ENCODE measurements at places on chromosomes 5 and 9.

- DNase-seq = no peak
These were observed 393.1 kb downstream of the TMEM232 start for GRCh38 chr5:110333384-110333783.

DNA sequence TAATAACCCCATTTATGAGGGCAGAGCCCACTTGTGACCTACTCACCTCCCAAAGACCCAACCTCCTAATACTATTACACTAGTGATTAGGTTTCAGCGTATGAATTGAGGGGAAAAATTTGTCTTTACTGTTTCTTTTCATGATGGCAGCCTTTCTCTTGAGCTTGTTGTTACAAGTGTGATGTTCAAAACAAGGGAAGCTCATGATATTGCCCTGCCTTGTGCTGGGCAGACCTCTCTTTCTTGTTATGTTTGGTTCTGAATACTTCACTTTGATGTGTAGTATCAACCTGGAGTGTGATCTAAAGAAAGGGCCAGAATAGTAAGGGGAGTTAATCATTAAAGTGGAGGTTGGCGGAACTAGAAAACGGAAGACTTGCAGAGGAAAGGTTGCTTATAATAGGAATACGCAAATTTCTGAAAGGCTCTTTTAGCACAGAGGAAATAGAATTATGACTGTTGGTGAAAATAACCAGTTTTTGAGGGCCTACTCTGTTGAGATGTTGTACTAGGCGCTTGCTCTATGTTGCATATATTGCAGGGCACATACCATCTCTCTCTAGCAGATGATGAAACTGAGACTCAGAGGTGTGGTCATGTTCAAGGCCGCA, 68.2 kb downstream of the MELK start:
- DNase-seq = no peak

DNA sequence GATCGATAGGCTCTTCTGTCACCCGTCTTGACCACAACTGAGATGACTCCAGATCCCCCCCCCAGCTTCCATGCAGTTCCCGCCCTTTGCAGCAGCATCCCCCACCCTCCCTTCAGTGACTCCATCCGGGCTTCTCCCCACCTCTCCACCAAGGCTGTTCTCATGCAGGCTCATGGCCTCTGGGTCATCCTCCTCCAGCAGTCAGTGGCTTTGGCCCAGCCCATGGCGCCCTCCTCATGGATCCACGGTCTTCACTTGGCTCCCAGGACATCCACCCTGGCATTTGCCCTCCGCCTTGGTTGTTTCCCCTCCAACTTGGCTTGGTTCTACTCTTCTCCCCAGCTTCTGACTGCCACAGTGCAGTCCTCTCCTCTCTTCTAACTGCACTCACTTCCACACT, 96.7 kb upstream of the RUFY1 start:
- no peak for DNase-seq

- DNase-seq = no peak
These were observed 89.1 kb downstream of the CRB2 start for GRCh38 chr9:123445116-123445515.

DNA sequence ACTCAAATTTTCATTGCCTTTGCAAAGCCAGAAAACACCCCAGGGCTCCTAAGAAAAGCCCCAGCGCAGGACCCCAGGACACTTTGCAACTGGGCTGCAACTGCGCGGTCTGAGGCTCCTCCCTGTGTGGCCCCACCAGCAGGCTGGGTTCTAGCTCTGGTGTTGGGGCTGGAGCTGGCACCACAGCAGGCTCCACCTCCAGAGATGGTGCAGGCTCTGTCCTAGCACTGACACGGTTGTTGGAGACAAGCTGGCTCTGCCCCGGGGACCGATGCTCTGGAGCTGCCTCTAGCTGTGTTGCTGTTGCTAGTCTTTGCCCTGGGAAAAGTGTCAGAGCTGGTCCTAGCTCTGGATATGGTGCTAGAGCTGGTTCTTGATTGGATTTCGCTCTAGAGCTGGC, 13.6 kb downstream of the LCN10 start:
- DNase-seq = no peak

DNA sequence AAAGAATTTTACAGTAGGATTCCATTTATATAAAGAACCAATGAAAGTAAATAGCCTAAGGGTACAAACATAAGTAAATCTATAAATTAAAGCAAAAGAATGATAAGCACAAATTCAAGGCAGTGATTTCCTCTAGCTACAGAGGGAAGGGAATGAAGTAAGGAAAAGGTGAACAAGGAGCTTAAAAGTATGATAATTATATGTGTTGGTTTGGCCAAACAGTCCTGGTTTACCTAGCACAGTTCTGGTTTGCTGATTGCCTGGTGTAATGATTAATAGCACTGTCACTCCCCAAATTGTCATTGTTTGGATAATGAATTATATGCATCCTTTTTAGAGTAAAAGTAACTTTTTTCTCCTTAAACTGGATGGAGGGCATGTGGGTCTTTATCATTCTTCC, 15.0 kb upstream of the TMEM161B start:
- DNase-seq = no peak

DNA sequence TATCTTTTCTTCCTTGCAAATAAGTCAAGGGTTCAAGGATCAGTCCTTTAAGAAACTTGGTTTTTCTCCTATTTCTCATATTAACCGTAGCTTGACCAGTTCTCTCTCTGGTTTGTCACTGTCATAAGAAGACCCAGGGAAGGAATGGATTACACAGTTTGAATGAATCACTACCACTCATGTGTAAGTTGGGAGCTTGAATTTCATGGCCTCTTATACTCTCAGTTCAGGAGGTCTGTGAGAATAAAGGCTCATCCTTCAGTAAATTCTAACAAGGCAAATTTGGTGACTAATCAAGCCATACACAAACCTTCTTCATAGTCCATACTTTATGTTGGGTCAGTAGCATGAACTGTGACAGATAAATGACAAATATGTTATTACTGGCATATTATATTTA, 323.1 kb upstream of the ACTBL2 start:
- no peak for DNase-seq

DNA sequence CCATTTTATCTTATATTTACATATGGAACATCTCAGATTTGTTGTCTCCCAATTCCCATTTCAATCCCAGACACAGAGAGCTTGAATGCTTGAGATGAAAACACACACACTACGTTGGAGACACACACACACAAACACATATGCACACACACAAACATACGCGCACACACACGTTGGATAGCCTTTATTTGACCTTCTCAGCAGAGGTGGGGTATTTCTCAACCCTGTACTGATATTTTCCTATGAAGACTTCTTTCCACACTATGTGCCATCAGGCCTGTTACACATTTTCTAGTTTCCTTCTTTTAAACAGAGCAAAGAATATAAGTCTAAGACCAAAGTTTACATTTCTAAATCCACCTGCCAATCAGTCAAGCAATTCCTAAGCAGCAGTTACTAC, 291.0 kb downstream of the TAF11L14 start:
- no peak for DNase-seq

GRCh38 chr5:72106817-72107130, 501 bp upstream of the MAP1B start:
- no peak for DNase-seq

DNA sequence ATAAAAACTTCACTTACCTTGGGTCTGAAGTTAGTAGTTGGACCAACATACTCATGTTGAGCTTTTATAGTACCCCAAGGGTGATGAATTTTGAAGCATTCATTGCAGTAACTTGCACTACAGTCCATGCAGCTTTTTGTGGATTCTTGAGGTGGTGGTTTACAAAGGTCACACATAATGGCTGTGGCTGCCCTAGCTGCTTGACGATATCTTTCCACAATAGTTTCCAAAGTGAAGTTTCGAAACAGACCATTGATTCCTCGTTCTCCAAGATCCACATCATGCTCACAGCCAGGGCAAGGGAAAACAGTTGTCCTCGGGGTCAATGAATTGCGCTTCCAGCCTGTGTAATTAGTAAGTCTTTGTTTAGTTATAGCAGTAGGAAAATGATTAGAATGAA, 22.7 kb downstream of the TRIM36 start:
- no peak for DNase-seq

GRCh38 chr9:134643222-134643671, 1.6 kb downstream of the COL5A1 start:
- DNase-seq = no peak

DNA sequence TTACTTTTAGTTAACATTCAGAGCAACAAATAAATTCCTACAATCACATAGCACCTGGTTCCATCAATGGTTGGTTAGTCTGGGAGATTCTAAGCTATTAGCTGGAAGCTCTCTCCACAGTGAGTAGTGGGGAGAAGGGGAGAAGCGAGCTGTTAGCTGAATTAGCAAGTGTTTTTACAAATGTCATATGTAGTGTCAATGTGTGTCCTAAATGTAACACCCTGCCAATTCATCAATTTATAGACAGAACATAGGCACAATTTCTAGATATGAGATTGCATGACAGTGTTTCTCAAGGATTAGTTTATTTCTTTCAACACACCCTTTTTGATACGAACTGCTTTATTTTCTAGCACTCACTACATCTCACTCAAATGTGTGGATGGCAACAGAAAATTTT, 349.0 kb downstream of the PDE4D start:
- DNase-seq = no peak

DNA sequence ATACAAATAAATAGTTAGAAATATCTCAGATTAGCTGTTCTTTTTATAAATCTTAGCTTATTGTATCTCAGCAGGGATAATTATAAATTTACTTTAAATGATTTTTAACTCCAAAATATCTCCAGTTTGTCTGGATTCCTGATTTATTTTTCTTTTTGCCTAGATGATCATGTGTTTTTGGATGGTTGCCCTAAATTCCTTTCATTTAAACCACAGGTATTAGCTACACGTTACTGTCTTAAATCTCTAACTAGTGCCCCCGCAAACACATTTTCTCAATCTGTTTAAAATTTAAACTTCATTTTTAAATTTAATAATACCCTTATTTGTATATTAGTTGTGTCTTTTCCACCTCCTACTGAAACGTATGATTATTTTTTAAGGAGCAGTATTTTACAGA, 5.6 kb downstream of the FER start:
- no peak for DNase-seq

Measured in stimulated activated CD8-positive, alpha-beta memory T cell treated with anti-CD3 and anti-CD28 coated beads, Interleukin-7, amount 100 ng/mL, for 1 hour (primary cell).